A549 treated with CpdA at 1 μM for 4 hours (cell line): ENCODE measurements at places on chromosomes 5 and 9. TPM values are rescaled to one million over a fixed set of nuclear protein-coding genes. Genes with fewer than 3 reads are reported as not detected.

The SCGB3A2 gene
- not detected in 5 replicates for total RNA-seq

The PCDHGC3 gene
- 6.1 to 7.1 TPM (median 6.4 TPM) in 5 replicates for total RNA-seq

The SPATA31E1 gene
- 0.01 to 0.03 TPM in 2 of 5 replicates, not detected in the others for total RNA-seq

The DNM1 gene
- 82.3 to 102 TPM (median 86.9 TPM) in 5 replicates for total RNA-seq

The IFNB1 gene
- total RNA-seq: not detected in 5 replicates

The IFNA4 gene
- not detected in 5 replicates for total RNA-seq

The KCNN2 gene
- total RNA-seq: 0.15 to 0.21 TPM (median 0.16 TPM) in 4 of 5 replicates, not detected in the other

The CDX1 gene
- not detected in 5 replicates for total RNA-seq

The FRMPD1 gene
- 0.01 to 0.12 TPM (median 0.05 TPM) in 4 of 5 replicates, not detected in the other for total RNA-seq

The IFNA13 gene
- not detected in 5 replicates for total RNA-seq

The SNCB gene
- total RNA-seq: 1.0 to 1.4 TPM (median 1.2 TPM) in 5 replicates

The TEK gene
- total RNA-seq: 0.03 to 0.08 TPM (median 0.06 TPM) in 5 replicates

The DOK3 gene
- total RNA-seq: 3.4 to 6.8 TPM (median 4.7 TPM) in 5 replicates

The CTNNAL1 gene
- 51.7 to 58.9 TPM (median 54.6 TPM) in 5 replicates for total RNA-seq

The FABP6 gene
- 0.79 to 1.7 TPM (median 0.92 TPM) in 5 replicates for total RNA-seq
